ENCODE measurements at places on chromosomes 12 and 14. TPM values are rescaled to one million over a fixed set of nuclear protein-coding genes. Genes with fewer than 3 reads are reported as not detected.

Gene ATG14
- total RNA-seq, result 5.1 TPM

Gene TSPAN19
- total RNA-seq, result not detected

- no peak for DNase-seq
These were observed 250.1 kb downstream of the DIO2 start for GRCh38 chr14:79961197-79961596.

DNA sequence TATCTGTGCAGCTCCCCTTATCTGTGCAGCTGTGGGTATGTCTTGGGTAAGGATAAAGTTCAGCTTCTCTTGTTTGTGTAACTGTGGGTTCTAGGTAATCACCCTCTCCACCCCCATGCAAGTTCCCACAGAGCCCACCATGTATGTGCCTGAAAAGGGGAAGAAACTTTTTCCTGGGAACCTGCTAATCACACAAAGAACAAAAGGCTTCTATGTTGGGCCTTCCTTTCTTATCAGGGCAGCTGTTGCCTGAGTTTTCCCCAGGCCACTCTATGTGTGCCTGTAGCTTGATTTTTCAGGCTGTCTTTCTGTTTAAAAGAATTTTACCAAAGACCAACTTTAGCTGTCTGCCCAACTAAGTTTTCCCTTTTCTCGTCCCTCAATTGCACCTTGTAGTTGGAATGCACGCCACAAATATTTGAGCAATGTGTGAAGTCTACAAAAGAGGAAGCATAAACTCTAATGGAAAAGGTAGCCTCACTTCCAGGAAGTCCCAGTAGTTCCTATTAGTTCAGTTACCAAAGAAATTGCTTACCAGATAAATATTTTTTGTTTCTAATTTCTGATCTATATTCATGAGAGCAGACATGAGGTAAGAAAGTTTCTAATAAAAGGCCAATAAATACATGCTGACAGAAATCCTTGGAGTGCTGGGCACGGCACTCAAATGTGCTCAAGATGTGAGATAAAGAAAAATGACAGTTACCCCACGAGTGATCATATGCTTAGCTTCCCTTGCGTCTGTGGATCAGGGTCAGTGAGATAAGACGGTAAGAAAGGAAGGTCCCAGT is 2.7 kb upstream of the GALC start:
- no peak for DNase-seq

DNA sequence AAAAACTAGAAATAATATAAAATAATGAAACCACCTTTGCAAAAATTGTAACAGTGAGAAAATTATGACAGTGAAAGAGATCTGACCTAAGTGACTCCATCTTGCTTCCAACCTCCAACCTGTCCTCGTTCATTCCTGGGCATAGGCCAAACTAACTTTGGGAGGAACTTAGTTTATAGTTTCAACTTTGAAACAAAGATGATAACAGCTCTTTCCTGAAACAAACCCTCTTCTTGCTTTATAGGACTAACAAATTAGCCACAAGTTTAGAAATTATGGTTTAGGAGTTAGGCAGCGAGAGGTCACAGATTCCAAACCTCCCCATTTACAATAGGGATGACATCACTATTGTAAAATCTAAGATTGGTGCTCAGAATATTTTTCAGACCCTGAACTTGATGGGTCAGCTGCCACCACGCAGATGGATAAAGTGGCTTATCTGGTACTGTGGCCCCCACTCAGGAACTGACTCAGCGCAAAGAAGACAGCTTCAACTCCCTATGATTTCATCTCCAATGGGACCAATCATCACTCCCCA is 32.8 kb upstream of the OR10AD1 start:
- DNase-seq, result no peak

Measured in activated CD8-positive, alpha-beta T cell treated with anti-CD3 and anti-CD28 coated beads for 36 hours (primary cell).